ENCODE measurements at places on chromosomes 3 and 15.
A peak's percentile ranks its signal among the peaks of the same experiment; 100 is the strongest.

GRCh38 chr3:58419780-58420507 is 13.7 kb downstream of the PDHB start:
- no peak for DNase-seq

GRCh38 chr3:130473416-130473815 is 43.6 kb upstream of the COL6A6 start:
- no peak for DNase-seq

DNA sequence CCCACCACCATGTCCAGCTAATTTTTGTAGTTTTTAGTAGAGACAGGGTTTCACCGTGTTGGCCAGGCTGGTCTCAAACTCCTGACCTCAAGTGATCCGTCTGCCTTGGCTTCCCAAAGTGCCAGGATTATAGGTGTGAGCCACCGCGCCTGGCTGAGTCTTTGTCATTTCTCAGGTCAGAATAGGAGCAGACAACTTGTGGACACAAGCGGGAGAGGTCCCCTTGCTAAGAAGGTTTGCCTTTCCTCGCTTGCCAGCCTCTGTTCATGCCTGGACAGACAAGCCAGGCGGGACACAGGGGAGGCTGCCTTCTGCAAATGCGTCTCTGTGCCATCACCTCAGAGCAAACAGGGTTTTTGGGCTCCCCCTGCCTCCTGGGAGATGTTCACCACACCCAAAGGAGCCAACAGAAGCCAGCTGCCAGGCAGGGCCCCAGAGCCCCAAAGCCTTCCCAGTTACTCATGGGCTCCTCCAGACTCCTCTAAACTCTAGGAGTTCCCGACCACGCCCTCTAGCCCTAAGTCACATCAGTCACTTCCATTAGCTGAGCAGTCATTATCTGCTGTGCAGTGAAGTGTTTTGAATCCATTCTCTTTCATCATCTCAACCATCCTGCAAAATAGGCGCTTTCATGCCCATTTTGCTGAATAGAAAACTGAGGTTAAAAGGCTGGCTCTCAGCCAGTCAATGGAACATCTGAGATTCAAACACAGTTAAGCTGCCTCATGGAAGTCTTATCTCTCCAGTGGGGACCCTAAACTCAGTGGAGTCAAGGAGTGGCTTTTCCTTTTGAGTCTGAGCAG is 245.0 kb downstream of the UACA start:
- no peak for DNase-seq

GRCh38 chr3:129623447-129624118 is 17.1 kb upstream of the PLXND1 start:
- DNase-seq = peak; percentile 3

DNA sequence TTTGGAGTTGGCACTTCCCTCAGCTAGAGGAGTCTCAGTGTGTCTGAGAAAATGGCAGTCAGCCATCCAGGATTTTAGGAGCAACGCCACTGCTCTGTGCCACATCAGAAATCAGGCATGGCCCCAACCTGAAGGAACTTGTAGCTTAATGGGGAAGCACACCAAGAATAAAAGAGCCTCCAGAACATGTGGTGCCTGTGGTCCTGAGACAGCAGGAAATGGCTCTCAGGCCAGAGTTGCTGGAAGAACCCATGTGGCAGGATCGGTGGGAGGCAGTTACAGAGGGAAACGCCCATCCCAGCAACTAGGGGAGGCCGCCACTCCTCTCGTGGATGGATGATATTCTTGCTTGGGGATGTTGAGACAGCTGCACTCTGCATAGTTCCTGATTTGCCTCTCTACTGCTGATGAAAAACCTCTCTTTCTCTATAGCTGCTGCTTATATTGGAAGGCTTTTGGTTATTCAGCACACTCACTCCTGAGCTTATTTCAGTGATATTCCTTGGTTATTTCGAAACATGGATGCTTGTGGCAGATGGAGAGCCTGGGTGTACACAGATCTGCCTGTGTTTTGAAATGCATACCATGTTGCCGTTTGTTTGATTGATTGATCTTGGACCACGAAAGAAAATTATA is 52.4 kb downstream of the KLHL25 start:
- DNase-seq = peak; percentile 54

DNA sequence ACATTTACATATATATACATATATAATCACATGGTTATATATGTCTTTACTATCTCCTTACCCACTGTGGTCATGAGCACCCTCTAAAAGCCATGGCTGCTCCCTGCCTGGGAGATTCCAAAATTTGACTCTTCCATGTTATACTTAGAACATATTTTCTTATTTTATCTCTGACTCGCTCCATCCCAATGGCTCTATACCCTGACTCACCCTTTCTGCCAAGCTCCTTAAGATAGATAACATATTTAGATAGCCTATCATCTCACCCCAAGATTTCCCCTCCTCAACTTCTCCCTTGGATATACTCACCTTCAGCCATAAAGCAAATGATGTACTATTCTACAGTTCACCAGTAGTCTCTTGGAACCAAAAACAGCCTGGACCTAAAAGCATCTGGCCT is 65.1 kb downstream of the CD200R1L start:
- no peak for DNase-seq

DNA sequence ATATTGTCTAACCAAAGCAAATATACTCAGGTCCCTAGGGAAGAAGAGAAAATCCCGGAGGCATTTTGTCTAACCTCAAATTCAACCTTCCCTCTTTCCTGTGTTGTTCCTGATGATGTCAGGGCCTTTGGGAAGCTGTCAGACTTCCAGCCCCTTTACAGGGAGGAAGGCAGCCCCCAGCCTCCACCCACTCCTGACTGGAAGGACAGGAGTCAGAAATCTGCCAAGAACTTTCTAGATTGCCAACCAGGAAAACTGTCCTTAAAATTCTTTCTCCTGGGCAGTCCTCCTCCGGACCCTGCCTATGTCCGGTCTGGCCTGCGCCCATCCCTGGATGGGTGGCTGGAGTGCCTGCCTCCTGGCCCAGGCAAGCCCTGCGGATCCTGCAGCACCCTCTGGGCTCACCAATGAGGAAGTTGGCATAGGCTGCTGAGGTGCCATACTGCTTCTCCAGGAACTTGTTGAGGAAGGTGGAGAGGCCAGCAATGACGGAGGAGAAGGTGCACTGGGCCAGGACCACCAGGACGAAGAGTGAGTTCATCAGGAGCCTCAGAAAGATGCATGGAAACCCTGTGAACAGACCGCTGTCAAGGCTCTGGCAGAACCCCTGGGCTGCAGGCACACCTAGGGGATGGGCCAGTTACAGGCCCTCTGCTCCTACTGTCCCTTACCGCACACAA is 52.6 kb upstream of the RAB6B start:
- no peak for DNase-seq

DNA sequence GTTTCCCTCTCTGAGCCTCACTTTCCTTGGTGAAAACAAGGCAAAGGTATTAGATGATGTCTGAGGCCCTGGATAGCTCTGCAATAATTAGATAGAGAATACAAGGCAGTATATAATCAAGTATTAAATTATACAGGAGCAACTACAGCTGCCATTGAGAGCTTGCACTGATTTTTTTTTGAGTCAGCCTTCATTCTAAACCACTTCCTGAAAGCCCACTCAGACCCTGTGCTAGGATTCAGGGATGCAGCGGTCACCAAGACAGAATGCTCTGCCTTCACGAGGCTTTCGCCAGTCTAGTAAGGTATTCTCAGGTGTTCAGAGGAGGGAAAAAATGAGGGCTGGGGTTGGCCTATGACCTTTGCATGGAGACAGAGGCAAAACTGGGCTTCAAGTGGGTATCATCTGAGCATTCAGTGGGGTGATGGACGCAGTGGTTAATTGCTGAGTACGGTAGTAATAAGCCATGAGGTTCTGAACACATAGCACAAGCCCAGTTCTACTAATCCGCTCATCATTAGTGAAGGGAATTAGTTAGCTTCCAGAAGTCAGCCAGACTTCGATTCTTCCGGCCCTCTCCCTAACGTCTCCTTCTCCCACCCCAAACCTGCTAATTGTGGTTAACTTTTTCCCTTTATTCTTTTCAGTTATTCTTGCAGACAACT is 3.6 kb downstream of the VGLL4 start:
- DNase-seq = no peak

- DNase-seq = no peak
Measured at GRCh38 chr15:88144921-88145653, 111.5 kb downstream of the NTRK3 start.

- no peak for DNase-seq
Measured at GRCh38 chr3:79183496-79183895, 584.3 kb downstream of the ROBO1 start.
